ENCODE measurements at places on chromosomes 1 and 21.

DNA sequence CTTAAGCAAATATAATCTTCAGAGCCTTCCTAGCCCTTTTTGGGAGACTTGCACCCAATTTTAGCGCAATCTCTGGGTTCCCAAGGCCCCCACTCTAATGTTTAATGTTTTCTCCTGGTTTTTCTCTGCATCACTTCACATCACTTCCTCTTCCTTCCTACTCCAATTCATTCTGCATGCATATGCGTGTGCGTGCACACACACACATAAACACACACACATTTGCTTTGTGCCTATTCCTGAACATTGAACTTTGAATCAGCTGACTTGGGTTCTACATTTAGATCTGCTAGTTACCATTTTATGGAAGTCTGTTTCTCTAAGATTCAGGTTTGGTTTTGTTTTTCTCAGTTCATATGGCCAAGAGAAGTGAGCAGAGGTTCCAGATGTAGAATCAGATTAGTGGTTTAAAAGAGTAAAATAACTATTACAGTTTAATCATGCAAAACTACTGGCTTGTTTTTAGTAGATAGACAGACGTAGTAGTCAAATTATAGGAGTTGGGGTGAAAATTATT lies 7.4 kb upstream of the EDEM3 start:
- DNase-seq: no peak

GRCh38 chr1:40742363-40743061 lies 41.1 kb upstream of the KCNQ4 start:
- no peak for DNase-seq

- DNase-seq: no peak
Measured at GRCh38 chr1:187396929-187397796, 568.4 kb downstream of the PLA2G4A start.

GRCh38 chr1:53182111-53182593 lies 14.5 kb upstream of the CPT2 start:
- peak; percentile 72 for DNase-seq

GRCh38 chr1:153390938-153391710 lies at the start of gene S100A8:
Gene S100A8 (minus strand): TSS chr1:153391073. CDS start chr1:153390535, 538 bp downstream.
- no peak for DNase-seq

DNA sequence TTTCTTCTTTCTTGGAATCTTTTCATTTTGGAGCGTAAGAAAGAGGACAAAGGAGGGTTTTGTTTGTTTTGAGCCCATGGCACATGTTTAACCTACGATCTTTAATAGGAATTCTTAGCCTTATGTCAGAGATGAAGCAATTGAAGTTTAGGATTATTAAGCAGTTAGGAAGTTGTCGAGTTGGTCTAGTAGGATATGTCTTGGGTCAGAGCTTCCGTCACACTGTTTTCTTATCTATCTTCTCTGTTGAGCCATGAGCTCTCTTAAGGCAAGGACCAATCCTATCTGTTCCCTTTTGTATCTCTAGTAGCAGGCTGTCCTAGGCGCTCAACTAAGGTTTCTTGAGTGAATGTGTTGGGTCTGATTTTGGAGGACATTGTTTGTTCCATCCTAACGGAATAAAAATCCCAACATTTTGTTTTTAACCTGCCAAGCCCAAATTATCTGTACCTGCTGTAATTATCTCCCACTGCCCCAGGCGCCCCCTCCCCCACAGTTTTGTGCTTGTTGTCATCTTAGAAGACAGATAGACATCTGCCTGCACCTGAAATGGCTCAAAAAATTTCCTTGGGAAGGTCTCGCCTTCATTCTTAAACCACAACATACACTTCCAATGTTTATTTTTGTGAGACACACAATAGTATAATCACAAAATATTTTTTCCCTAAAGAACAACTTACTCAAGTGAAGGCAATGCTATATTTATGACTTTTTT lies 95.3 kb upstream of the GADD45A start:
- no peak for DNase-seq

DNA sequence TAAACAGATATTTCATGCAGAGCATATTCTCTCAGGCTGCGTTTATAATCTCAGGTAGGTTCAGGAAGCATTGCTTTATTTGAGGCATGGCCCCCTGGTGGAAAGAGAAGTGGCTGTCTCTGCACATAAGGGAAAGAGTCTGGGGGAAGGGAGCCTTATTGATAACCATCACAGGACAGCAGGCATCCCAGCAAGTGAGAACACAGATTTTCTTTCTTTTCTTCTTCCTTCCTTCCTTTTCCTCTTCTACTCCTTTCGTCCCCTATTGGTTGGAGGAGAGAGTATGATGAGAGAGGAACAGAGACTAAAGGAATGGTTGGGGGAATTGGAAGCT lies 21.9 kb downstream of the TSNAX start:
- peak; percentile 19 for DNase-seq

DNA sequence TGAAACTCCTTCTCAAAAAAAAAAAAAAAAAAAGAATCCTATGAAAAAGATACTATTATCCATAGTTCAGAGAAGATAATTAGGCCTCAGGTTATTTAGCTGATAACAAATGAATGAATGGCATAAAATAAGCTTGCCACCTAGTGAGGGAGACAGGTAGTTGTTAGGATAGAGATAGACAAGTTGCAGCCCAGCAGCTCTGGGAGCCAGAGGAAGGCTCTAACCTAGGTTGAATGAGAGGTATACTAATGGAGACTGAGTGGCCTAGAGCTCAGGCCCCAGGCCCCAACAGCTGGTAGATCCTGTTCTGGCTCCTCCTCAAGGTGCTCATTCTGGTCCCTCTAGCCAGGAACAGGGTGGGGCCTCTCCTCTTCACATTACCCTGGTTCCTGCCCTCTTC lies 20.6 kb upstream of the RSPO1 start:
- no peak for DNase-seq

DNA sequence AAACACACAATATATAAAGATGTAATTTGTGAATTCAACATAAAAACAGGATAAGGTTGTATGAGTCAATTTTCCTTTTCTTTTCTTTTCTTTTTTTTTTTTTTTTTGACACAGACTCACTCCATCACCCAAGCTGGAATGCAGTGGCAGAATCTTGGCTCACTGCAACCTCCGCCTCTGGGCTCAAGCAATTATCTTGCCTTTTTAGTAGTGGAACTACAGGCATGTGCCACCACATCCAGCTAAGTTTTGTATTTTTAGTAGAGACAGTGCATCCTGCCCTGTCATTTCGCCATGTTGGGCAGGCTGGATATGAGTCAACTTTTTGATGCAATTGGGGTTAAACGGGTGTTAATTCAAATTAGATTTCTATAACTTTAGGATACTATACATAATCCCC lies 10.3 kb upstream of the SPRR2B start:
- no peak for DNase-seq

GRCh38 chr1:85581802-85582686 lies 1.5 kb downstream of the CCN1 start:
- no peak for DNase-seq

DNA sequence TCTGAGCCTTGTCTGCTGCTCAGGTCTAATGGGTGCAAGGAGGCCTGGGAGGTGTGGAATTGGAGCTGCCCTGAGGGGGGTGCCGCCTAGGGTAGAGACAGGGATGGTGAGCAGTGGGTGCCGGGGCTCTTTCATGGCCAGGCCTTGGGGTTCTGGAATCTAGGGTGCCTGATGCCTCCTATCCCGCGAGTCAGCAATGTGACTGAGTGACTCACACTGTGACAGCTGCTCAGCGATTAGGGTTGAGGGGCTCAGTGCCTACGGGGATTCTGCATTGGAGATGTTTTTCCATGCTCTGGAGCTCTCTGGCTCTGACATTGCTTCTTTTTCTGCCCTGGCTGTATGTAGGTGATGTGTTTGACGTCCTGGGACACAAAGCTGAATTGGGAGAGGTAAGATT lies 16.8 kb downstream of the ATP8B2 start:
- DNase-seq: no peak

GRCh38 chr21:33171616-33172169 lies 58.0 kb upstream of the IFNAR2 start:
- DNase-seq: no peak

DNA sequence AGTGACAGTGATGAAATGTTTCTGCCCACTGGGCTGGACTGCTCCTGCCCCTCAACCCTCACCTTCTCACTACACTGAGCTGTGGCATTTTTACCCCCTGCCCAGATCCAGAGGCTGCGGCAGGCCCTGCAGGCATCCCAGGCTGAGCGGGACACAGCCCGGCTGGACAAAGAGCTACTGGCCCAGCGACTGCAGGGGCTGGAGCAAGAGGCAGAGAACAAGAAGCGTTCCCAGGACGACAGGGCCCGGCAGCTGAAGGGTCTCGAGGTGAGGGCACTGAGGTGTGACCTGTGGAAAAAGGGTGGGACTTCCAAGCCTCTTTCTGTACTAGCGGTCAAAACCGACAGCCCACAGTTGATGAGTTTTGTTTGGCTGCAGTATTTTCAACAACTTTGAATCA lies 6.2 kb upstream of the TUFT1 start:
- DNase-seq: no peak

- DNase-seq: no peak
Measured at GRCh38 chr1:788835-789234, 102.4 kb upstream of the OR4F16 start.

- no peak for DNase-seq
Measured at GRCh38 chr1:157771661-157772425, 5.1 kb downstream of the FCRL2 start.

GRCh38 chr1:1345384-1345783 lies 3.8 kb downstream of the DVL1 start:
- no peak for DNase-seq

DNA sequence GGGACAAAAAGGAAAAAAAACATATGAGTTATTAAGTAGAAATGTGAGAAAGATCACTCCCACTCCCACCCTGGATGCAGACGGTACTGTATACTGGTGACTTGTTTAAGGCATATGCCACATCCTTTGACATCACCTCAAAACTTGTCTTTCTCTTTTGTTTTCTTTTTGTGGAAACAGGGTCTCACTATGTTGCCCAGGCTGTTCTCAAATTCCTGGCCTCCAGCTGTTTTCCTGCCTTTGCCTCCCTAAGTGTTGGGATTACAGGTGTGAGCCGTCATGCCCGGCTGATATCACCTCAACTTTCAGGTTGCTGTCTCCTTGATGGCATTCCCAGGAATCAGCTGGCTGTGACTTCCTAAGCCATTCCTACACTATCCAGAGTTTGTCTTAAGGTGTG lies 18.4 kb upstream of the KHDRBS1 start:
- DNase-seq: no peak

DNA sequence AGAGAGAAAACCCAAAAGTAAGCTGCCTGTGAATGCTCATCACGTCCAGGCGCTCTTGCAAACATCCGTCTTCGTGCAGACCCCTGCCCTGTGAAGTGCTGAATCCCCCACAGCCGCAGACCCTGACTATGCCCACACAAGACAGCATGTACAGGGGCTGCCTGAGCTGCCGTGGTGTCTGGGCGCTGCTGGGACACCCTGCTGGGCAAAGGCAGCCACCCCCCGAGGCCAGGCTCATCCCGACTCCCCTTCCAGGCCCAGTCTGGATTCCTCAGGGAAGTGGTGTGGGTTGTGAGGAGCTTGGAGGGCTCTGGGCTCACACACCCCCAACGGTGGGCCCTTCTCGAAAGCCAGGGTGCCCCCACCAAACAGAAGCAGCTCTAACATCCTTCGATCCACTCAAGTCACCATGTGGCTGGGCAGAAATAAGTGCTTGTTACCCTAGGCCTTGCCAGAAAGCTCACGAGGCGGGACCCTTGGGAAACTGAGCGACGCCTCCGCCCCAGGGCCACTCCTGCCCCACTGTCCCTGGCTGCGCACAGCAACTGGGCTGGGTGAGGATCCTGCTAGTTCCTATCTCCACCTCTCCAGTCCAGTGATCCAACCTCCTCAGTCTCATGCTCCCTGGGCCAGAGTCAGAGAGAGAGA lies 4.8 kb upstream of the WNT9A start:
- no peak for DNase-seq

- no peak for DNase-seq
Measured at GRCh38 chr1:226691247-226691646, 47.8 kb downstream of the ITPKB start.
